ENCODE measurements at places on chromosomes 4 and X.

- peak; percentile 2 for DNase-seq
Measured at GRCh38 chr4:166012129-166013030, 139.3 kb downstream of the TLL1 start.

DNA sequence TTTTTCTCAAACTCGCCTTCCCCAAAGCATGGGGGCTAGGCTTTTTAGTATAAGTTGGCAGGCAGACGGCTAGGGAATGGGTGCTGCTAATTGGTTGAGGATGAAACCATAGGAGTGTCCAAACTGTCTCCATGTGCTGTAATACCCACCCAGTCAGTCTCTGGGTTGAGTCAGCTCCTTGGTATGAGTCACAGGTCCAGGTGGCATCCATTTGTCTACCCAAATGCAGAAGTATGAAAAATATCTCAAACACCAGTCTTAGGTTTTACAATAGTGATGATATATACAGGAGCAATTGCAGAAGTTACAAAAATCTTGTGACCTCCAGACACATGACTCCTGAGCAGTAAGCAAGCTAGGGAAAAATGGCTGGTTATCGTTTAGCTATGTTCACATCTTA lies 27.4 kb upstream of the CCSER1 start:
- no peak for DNase-seq

- peak; percentile 53 for DNase-seq
Measured at GRCh38 chr4:57504139-57504538, 394.0 kb upstream of the IGFBP7 start.

- DNase-seq = no peak
Measured at GRCh38 chrX:39813631-39814277, 284.0 kb downstream of the BCOR start.

DNA sequence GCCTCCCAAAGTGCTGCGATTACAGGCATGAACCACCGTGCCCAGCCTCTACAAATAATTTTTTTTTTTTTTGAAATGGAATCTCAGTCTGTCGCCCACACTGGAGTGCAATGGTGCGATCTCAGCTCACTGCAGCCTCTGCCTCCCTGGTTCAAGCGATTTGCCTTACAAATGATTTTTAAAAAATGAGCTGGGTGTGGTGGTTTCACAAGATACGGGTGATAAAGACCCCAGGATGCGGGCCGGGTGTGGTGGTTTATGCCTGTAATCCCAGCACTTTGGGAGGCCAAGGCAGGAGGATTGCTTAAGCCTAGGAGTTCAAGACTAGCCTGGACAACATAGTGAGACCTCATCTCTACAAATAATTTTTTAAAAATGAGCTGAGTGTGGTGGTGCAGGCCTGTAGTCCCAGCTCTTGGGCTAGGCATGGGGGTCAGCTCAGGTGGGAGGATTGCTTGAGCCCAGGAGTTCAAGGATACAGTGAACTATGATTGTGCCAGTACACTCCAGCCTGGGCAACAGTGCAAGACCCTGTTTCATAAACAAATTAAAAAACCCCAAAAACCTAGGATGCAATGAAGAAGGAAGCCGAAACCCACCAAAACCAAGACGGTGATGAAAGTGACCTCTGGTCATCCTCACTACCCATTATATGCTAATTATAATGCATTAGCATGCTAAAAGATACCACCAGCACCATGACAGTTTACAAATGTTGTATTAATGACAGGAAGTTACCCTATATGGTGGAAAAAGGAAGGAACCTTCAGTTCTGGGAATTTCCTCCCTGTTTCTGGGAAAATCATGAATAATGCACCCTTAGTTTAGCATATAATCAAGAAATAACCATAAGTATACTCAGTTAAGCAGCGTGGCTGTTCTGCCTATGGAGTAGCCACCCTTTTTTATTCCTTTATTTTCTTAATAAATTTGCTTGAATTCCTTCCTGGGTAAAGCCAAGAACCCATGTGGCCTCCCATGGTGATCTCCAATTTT lies 27.7 kb downstream of the PDGFRA start:
- DNase-seq = no peak

DNA sequence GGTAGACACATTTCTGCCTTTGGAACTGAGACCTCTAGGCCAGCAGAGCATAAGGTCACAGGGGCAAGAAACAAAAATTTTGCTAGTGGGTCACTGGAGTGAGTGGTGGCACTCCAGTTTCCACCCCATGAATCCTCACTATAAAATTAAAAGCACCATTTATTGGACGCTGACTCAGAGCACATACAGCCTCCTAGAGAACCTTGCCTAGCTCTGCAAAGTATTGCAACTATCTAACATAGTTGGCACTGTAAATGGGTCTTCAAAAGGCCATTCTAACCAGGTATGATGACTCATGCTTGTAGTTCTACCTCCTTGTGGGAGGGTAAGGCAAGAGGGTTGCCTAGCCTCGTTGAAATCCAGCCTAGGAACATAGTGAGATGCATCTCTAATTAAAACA lies 25.1 kb downstream of the RRAGB start:
- no peak for DNase-seq

DNA sequence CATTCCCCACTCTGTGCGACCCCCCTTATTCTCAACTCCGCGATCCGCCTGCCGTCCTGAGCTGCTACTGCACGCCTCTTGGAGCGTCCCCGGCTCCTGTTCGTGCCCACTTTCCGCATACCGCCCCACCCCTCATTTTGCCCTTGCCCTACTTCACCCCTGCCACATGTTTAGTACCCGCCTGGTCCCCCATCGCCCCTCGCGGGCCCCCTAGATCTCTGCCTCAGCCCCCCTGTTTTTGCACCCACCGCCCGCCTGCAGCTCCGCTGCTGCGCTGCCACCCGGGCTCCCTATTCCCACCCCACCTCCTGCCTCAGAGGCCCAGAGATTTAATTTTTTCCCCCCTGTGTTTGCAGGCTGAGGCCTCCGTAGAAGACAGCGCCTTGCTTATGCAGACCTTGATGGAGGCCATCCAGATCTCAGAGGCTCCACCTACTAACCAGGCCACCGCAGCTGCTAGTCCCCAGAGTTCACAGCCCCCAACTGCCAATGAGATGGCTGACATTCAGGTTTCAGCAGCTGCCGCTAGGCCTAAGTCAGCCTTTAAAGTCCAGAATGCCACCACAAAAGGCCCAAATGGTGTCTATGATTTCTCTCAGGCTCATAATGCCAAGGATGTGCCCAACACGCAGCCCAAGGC lies 1.4 kb downstream of the MAGED1 start:
- DNase-seq = peak; percentile 43

DNA sequence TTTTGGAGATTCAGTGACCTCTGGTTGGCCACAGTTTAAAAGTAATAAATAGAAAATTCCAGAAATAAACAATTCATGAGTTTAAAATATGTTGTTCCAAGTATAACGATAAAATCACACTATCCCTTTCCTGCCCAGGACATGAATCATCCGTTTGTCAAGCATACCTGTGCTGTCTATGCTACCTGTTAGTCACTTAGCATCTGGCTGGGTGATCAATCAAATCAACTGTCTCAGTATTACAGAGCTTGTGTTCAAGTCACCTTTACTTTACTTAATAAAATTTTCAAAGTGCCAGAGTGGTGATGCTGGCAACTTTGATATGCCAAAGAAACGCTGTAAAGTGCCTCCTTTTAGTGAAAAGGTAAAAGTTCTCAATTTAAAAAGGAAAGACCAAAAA lies 979.5 kb upstream of the NDST4 start:
- DNase-seq = no peak

DNA sequence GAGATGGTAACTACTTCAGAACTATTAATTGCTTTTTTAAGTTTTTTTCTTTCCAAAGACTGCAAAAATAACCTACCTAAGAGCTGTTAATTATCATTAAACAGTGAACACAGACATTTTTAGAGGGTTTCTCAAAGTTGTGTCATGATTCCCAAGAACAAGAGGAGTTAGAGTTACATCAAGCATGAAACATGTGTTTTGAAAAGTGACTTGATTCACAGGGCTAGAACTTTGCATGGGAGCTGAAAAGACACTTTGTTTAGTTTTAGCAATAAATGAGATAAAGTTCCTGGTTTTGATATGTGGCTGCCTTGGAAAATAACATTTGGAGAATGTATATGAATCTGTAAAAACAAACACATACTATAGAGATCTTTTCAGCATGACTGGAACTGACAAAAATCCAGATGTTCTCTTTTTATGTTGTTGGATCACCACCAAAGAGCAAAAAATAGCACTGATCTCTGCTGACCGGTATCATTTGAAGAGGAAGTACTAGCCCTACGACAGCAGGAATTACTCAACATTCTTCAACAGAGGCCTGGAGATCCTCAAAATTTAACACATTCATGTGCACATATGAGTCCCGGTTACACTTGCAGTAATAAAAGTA lies 173.0 kb upstream of the PCDH18 start:
- no peak for DNase-seq

DNA sequence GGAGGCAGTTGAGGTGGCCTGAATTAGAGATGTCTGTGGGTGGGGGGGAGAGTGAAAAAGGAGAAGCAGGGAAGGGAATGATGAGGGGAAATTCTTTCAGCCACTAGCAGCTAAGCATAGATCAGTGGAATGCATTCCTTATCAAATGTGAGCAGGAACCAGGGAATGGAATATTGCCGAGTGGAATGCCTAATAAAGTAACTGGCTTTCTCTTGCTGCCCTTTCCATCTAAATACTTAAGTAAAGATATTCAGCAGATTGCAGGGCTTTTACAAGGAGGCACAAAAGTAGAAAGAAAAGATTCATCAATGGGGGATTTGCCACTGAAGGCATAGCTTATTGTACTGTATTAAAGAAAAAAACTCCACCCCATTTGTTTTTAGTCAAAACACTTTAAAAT lies 263.0 kb upstream of the RPS6KA3 start:
- DNase-seq = no peak

- no peak for DNase-seq
Measured at GRCh38 chr4:47690611-47691010, 147.3 kb downstream of the CORIN start.

DNA sequence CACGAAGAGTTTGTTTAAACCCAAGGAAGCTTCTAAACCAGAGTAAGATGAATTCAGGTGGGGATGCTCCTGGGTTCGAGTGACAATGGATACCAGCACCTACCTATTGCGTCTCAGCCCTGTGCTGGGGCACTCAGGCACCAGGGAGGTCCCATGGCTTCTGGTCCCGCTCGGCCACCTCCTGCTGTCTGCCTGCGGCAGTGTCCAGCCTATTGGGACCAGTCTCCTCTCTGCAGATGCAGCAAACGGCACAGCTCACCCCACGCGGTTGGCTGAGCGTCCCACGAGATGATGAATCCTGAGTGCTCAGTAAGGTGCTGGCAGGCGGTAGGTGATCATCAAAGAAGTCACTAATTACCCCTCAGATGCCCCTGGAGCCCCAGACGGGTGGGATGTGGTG lies 75.2 kb downstream of the ACOX3 start:
- no peak for DNase-seq

- no peak for DNase-seq
Measured at GRCh38 chr4:72529148-72529822, 39.7 kb downstream of the ADAMTS3 start.

GRCh38 chr4:85747882-85748491 lies 273.0 kb downstream of the ARHGAP24 start:
- DNase-seq = peak; percentile 83

GRCh38 chr4:167114416-167114971 lies 119.8 kb downstream of the SPOCK3 start:
- no peak for DNase-seq

- no peak for DNase-seq
Measured at GRCh38 chr4:174591243-174592021, 69.1 kb upstream of the HPGD start.

DNA sequence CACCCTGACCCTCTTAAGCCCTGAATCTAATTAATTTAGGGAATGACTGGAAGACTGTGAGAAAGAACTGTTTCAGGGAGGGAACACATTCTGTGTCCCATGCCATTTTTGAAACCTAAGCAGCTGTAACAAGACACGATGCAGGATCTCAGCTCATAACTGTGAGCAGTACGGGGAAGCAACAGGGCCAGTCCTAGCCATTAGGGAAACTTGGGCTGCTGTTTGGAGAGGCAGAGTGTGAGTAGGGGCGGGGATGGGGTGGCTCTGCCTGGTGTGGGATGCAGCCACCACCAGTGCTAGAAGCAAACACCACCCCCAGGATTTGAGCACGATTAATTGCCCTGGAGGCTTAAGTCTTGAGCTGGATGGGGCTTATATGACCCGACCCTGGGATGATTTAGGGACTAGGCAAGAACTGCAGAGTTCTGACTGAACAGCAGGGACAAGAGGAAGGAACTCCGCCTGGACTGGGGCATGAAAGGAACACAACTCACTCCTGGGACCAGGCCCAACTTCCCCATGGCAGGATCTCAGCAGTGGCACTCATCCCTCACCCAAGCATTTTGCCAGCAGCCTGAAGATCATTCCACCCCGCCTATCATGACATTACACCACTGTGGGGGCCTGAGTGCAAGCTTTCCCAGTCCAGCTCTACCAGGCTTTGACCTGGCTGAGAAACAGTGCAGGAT lies 43.1 kb downstream of the ATRX start:
- no peak for DNase-seq

DNA sequence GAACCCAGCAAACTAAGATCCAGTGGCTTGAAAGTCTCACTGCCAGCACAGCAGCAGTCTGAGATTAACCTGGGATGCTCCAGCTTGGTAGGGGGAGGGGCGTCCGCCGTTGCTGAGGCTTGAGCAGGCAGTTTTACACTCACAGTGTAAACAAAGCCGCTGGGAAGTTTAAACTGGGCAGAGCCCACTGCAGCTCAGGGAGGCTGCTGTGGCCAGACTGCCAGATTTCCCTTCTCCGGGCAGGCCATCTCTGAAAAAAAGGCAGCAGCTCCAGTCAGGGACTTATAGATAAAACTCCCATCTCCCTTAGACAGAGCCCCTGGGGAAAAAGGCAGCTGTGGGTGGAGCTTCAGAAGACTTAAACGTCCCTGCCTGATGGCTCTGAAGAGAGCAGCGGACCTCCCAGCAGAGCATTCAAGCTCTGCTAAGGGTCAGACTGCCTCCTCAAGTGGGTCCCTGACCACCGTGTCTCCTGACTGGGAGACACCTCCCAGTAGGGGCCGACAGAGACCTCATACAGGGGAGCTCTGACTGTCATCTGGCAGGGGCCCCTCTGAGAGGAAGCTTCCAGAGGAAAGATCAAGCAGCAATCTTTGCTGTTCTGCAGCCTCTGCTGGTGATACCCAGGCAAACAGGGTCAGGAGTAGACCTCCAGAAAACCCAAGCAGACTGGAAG lies 45.1 kb upstream of the CDX4 start:
- no peak for DNase-seq

- no peak for DNase-seq
Measured at GRCh38 chrX:38170556-38170955, 50.1 kb downstream of the SRPX start.
